ENCODE measurements at places on chromosomes 13 and 19.
A peak's percentile ranks its signal among the peaks of the same experiment; 100 is the strongest.

GRCh38 chr19:33302175-33302973 lies at the start of gene CEBPA:
Gene CEBPA, minus strand, starts transcription at chr19:33302534. Its CDS starts 120 bp downstream, at chr19:33302414.
- peak; percentile 84 for DNase-seq

DNA sequence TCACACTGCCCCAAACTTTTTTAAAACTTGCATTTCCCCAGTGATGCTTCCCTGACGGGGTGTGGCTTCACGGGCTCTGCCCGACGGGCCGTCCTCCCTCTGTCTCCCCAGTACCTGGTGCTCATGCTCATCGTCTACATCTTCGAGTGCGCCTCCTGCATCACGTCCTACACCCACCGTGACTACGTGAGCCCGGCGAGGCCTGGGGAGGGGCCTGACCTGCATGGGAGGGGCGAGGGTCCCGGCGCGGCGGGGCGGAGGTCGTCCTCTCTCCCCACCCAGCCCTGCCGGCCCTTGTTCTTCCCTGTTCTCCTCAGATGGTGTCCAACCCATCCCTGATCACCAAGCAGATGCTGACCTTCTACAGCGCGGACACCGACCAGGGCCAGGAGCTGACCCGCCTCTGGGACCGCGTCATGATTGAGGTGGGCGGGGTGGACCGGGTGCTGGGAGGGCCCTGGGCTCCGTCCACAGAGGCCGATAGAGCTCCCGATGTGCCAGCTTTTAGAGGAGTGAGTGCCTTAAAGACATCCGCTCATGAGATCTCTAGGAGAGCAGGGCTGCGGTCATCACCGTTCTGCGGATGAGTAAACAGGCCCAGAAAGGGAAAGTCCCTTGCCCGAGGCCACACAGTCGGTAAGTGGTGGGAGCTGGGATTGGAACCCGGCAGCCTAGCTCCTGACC lies 6.9 kb downstream of the UPK1A start:
- DNase-seq: peak; percentile 58

DNA sequence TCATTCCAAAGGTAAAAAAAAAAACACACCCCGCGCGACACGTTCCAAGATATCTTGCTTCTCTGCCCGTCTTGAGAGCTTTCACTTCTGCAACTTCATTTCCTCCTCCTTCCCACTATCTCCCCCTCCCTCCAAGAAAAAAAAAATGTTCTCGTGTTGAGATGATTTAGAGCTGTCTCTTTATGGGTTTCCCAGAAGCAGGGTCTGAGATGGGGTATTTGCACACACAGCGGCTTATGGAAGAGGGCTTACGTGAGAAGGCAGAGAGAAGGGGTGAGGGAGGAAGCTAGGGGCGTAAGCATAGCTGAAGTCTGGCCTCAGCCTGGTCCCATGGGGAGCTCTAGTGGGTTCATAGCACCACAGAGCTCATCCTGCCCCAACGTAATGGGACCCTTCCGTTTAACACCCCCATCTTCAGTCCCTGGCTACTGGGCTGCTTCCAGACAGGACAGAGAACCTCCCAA lies 31.3 kb upstream of the USE1 start:
- DNase-seq: peak; percentile 15

DNA sequence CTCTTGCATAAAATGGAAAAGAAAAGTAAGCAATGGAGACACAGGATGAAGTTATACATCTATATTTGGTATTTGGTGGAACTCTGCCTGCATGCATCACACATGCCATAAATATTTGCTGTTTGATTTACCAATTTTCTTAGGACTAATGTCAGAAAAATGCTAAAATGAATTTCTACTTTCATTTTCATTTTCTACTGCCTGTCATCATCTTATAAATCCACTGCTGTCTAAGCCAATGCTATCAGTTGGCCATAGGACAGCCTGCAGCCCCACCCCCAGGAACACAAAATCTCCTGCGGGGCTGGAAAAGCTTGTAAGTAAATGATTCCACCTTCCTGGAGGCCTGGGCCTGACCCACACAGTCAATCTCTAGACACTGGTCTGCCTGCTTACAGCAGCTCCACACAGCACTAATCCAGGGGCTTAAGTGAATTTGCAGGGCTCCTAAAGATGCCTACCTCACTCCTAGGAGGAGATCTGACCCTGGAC lies 122.0 kb downstream of the ENOX1 start:
- peak; percentile 6 for DNase-seq

- DNase-seq: no peak
Measured at GRCh38 chr13:37085606-37086005, 19.9 kb downstream of the CSNK1A1L start.

- DNase-seq: no peak
Measured at GRCh38 chr13:72536714-72537394, 190.6 kb downstream of the MZT1 start.

- no peak for DNase-seq
Measured at GRCh38 chr13:32309312-32310133, 5.6 kb downstream of the ZAR1L start.

All from activated naive CD8-positive, alpha-beta T cell treated with anti-CD3 and anti-CD28 coated beads for 36 hours (primary cell).